HT-29 (cell line): ENCODE measurements at places on chromosomes 5 and 9. TPM values are rescaled to one million over a fixed set of nuclear protein-coding genes. Genes with fewer than 3 reads are reported as not detected.

- no peak for DNase-seq
These were observed 61.4 kb downstream of the PSMB7 start for GRCh38 chr9:124353811-124354274.

The TRPM6 gene
- not detected in 2 replicates for total RNA-seq

The HSPB3 gene
- total RNA-seq, result not detected in 2 replicates

- no peak for DNase-seq
These were observed 192.3 kb upstream of the GLRA1 start for GRCh38 chr5:152116934-152117333.

The SPEF2 gene
- total RNA-seq, result 1.3 and 4.3 TPM in 2 replicates

The FCHSD1 gene
- total RNA-seq, result 24.3 and 30.6 TPM in 2 replicates

- no peak for DNase-seq
These were observed 3.2 kb upstream of the NUP214 start for GRCh38 chr9:131122158-131122557.

GRCh38 chr9:114035221-114035844 lies 42.8 kb downstream of the AMBP start:
- DNase-seq, result no peak

- DNase-seq, result no peak
These were observed 16.7 kb upstream of the TNPO1 start for GRCh38 chr5:72799721-72800120.

The CSF1R gene
- total RNA-seq, result not detected in 2 replicates

- no peak for DNase-seq
These were observed 65.7 kb upstream of the TNFAIP8 start for GRCh38 chr5:119290161-119290569.

The SLC34A1 gene
- not detected in 2 replicates for total RNA-seq

DNA sequence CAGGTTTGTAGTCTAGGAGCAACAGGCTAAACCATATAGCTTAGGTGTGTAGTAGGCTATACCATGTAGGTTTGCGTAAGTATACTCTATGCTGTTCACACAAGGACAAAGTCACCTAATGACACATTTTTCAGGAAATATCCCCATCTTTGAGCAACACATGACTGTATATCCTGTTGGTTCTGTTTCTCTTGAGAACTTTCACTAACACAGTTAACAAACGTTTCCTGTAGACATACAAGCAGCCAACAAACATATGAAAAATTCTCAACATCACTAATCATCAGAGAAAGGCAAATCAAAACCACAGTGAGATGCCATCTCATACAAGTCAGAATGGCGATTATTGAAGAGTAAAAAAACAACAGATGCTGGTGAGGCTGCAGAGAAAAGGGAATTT lies 68.2 kb downstream of the NR2F1-AS1 start:
- DNase-seq, result no peak

The TRPM3 gene
- total RNA-seq, result not detected in 2 replicates

DNA sequence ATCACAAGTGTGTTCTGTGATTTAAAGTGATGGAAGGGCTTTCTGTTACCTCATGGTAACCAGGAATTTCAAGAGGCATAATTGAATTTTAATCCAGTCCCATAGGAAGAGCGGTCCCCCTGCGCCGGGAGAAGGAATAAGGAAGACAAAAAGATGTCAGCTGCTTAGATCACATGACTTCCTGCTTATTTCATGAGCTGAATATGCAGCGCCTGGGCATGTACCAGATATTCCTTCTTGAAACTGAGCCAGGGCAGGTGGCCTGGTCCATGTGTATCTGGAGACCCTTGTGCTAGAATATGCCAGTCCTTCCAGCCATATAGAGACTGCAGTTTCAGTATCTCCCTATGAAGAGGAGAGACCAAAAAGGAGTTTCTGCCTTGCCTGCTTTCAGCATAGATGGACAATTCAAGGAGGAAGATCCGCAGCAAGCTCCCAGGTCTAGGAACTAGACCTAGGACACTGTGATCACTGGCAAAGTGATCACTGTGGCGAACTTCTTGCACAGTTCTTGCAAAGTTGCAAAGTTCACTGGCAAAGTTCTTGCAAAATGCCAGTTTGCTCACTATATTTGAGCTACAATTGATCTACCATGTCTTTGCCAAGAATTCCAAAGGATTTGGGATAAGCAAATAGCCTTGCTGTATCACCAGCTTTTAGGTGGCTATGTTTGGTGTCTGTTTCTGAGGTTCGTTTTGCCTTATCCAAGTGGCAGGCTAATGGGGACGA lies 102.9 kb upstream of the PHYKPL start:
- DNase-seq, result no peak

The DBH gene
- total RNA-seq, result not detected in 2 replicates

DNA sequence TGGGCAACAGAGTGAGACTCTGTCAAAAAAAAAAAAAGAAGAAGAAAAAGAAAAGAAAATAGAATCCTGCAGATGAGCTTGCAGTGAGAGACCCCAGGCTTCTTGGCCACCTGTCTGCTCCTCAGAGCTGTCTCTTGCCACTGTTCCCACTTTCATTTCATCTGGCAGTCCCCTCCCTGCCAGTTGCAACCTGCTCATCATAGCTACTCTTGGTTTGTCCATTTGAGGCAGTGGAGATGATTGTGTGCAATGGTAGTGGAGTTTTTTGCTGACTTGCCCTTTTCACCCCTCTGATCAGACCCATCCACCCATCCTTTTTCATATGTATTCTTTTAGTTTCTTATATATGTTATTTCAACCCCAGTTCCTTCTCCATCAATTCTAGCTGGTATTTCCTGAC lies 28.7 kb downstream of the ANKRD33B start:
- no peak for DNase-seq

- no peak for DNase-seq
These were observed 93.9 kb downstream of the PDE8B start for GRCh38 chr5:77304388-77304787.

The PLAA gene
- total RNA-seq, result 25.7 and 28.4 TPM in 2 replicates

The SLC4A9 gene
- 0.08 and 0.86 TPM in 2 replicates for total RNA-seq

The MEGF10 gene
- total RNA-seq, result not detected in 2 replicates

The KCNT1 gene
- not detected in 2 replicates for total RNA-seq

DNA sequence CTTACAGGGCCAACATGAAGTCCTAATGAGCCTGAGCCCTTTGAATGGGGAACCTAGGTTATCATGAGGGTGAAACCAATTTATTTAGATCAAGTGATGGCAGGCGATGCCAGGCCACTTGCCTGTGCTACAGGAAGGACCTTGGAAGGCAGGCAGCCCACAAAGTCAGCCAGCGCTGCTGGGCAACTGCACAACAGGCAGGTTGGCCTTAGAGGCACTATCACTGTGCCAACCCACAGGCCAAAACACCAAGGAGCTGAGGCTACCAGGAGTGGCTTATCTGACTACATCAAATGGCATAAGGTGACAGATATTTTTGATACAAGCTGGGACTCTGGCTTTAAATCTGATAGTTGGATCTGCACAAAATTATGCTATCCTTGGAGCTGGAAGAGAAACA lies 319.1 kb downstream of the NTRK2 start:
- no peak for DNase-seq

DNA sequence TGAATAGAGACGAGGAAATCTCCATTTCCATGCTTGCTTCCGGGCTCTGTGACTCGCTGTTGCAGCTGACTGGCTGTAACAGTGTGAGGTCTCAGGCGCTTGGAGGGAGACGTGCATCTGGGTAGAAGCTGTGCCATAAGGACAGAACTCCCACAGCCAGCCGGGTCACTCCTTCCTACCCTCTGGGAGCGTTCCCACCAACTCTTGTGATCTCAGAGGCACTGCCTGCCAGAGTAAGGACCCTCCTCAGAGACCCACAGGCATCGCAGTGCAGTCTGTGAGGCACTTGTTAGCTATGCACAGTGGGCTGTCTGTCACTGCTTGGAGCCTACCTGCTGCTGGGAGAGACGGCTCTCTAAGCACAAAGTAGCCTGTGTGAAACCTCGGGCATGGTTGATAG lies 203.4 kb upstream of the SEMA6A start:
- DNase-seq, result no peak

The NUTM2G gene
- total RNA-seq, result not detected in 2 replicates
